ENCODE measurements at places on chromosomes 3 and 15.

DNA sequence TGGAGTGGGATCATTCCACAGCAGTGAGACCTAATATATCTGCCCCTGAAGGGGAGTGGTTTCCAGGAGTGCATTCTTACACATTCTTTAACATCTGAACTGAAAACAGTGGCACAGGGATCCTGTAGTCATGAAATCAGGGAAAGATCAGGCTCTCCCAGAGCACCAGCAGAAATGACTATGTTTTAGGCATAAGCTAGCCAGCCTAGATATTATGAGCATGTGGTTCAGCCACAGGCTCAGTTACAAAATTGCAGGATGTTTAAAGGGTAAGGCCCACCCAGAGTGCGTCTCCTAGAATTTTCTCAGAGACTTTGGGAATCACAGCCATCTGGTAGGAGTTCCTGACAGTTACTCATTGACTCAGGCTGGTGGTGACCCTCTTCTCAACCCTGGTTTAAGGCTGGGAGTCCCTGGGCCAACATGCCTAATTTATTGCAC, 20.9 kb downstream of the FSTL1 start:
- DNase-seq: no peak

GRCh38 chr3:138935863-138936740, 10.8 kb downstream of the FOXL2 start:
- peak; percentile 59 for DNase-seq

DNA sequence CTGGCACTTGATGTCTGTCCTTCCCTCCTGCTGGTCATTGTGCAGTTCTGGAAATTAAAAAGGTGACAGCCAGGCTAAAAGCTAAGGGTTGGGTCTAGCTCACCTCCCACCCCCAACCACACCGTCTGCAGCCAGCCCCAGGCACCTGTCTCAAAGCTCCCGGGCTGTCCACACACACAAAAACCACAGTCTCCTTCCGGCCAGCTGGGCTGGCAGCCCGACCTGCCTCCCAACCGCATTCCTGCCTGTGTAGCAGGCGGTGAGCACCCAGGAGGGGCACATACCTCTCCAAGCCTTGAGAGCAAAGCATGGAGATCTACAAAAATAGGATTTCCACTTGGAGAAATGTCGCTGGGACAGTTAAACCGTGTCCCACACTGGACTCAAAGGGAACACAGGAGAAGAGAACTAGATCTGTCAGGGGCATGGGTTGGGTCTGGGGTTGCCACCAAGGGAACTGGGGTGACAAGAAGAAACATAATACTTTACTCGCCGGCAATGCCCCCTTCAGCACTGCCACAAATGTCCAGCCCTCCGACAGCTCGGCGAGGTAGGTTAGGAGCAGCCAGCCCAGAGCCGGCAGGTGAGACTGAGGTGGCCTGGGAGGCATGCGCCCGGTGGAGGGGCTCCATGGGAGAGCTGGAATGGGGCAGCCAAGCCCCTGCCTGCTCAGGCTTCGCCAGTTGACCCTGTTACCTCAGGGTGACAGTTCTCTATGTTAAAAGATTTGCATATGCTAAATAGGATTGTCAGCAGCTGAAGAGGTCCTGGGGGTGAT, 52.2 kb downstream of the EXOG start:
- no peak for DNase-seq

DNA sequence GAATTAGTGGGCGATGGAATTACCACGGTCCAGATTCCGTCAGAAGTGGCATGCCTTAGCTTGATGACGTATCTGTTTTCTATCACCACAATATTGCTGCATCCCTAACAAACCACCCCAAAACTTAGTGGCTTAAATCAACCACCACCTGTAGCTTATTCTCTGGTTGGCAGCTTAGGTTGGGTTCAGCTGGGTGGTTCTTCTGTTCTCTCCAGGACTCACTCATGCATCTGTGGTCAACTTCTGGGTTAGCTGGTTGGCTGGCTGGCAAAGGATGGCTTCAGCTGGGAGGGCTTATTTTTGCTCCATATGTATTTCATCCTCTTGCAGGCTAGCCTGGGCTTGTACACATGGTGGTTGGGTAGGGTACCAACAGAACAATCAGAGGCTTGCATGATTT, 288.8 kb upstream of the LRRFIP2 start:
- DNase-seq: no peak

- DNase-seq: no peak
Observed at GRCh38 chr15:98794748-98795147, 146.4 kb downstream of the IGF1R start.

GRCh38 chr3:64676831-64677230, 11.0 kb downstream of the ADAMTS9 start:
- no peak for DNase-seq

GRCh38 chr3:124516333-124516732, 213.9 kb upstream of the UMPS start:
- no peak for DNase-seq

- DNase-seq: no peak
Observed at GRCh38 chr15:79136434-79137046, 46.0 kb upstream of the RASGRF1 start.

DNA sequence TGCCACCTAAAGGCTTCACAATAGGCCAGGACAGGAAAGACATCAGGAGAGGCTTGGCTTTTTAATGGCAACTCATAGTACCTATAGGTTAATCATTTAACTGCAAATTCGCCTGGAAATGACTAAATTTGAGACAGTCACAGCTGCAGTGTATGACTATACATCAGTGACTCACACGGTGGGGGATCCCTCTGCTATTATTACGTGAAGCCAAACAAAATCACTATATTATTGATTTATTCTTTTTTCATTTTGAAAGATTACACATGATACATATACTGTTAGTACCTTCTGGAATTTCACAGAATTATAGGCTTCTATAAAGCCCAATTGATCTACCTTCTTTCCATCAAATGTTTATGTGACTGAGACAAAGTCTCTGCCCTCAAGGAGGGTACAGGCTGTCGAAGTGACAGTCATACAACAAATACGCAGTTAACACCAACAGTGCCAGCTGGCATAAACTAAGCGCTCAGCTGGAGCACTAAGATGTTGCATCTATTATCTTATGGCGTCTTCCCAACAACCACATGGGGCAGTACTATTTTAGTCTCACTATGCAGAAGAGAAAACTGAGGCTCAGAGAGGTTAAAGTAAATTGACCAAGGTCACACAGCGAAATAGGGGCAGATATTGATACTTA, 82.0 kb upstream of the LMOD3 start:
- peak; percentile 58 for DNase-seq

GRCh38 chr3:195467641-195468390, 25.0 kb upstream of the ACAP2 start:
- DNase-seq: no peak

DNA sequence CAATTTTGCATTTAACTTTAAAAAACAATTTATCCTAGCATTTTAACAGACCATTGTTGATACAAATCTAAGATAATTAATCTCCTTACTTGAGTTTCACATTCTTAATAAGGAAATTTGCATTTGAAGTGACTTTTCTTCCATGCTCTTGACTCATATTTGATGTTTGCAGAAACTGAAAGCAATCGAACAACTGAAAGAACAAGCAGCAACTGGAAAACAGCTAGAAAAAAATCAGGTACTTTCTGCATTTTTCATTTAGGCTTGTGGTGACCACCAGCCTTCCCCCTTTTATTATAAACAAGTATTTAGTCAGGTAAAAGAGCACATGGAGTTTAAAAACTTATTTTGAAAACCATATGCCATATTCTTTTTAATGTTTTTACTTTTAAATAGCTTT, 20.1 kb upstream of the SELENOT start:
- DNase-seq: no peak

DNA sequence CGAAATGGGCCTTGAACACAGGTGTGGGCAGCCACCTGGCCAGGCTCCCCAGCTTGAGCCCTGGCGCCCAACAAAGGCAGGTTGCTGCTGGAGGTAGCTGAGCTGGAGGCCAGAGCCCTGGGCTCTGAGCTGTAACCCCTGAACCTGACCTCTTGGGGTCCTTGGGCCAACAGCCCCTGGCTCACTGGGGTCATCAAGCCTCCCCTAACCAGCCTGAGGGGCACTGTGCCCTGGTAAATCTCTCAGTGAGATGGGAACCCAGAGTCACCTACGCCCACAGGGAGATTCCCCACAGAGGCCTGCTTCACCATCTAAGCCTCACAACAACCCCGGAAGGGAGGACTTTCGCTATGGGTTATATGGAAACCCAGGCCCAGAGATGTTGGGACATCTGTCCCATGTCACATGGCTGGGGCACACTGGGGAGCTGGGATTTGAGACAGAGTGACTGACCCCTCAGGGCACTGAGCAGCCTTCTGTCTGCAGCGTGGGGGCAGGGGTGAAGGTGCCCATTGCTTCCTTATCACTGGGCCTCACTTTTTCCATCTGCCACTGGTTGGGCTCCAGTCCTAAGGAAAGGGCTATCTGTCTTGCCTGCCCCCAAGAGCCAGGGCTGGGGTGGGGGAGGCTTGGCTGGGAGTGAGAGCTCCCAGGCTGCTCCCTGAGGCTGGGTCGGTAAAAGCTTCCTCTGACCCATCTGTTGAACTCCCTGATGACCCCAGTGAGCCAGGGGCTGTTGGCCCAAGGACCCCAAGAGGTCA, 59.1 kb downstream of the IQSEC1 start:
- DNase-seq: no peak

- no peak for DNase-seq
Observed at GRCh38 chr15:70772402-70772801, 9.0 kb upstream of the UACA start.

DNA sequence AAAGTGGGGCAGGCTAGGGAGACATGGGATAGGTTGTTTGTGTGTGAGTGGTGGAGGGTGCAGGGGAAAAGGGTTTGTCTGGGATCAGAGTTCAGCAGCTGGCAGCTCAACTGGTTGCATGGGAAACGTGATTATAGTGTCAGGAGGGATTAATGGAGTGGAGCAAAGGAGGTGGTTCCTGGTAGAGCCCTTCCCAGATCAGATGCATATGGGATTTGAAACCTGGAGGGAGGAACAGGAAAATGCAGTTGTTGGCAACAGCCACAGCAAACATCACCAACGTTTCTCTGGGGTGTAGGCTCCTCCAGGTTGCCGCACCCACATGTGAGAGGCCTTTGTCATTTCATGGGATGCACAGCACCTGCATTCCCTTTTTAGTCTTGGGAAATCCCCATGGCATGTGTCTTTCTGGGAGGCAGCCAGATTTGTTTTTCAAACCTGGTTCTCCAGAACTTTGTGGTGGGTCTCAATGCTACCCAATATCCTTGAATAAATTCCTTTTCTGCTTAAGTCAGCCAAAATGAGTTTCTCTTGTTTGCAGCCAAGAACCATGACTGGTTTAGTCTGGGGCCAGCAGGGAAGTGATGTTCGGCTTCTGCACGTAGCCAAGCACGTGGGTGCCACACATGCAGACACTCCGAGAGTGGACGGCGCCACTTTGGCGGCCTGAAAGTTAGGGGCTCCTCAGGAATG, 61.3 kb downstream of the BDH1 start:
- no peak for DNase-seq

GRCh38 chr15:64599716-64600115, 139.3 kb downstream of the ZNF609 start:
- DNase-seq: peak; percentile 59

DNA sequence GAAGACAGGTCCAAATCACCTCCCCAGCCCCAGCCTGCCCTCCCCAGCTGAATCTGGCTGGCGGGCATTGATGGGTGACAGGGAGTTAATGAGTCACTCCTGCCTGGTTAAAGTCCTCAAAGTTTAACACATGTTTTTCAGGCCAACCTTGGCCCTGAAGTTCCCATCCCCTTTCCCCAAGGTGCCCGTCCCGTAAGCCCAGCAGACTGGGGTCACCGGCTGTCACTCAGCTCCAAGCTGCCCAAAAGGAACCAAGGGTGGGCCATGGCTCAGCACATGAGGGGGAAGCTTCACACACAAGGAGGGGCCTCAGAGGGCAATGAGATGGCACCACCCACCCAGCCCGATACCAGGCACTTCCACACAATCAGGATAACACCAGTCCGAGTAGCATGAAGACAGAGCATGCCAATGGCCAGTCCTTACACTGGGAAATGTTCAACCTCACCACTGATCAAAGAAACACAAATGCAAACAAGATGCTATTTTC, 10.2 kb upstream of the KLF15 start:
- no peak for DNase-seq

GRCh38 chr3:30181581-30181980, 424.8 kb upstream of the TGFBR2 start:
- no peak for DNase-seq

DNA sequence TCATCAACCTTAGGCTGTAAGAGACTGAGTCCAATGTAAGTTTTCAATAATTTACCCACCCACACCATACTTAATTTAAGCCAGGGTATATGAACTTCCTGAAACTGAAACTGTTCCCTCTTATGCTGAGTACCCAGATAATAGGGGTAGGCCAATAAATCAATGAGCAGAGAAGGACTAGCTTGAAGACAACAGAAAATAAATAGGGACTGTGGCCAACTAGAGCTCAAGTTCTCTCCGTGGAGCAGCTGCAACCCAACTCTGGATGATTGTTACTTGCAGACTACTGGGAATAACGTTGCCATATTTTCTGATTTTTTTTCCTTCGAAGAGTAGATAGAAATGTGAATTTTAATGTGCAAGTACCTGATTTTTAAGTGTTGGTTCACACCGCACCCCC, 128.0 kb downstream of the ATG7 start:
- no peak for DNase-seq

DNA sequence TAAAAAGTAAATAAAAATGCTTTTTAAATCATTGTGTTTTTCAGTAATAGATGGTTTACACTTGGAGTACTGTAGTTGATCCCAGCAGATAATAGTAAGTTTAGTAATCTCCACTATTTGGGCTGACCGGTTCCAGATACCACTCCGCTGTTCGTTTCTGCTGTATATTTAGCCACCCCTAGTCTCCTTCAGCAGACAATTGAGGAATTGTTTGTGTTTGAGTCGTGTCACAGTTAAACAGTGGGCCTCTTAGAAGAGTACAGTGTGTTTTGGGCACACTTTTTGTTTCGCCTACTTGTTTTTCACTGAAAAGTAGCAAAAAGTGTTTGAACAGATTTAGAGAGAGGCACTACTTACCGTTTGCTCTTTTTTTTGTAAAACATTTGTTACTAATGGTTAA, 33.2 kb downstream of the PAK2 start:
- no peak for DNase-seq

- DNase-seq: no peak
Observed at GRCh38 chr3:188486126-188486525, 332.2 kb downstream of the LPP start.

- DNase-seq: peak; percentile 20
Observed at GRCh38 chr3:13524979-13525669, 23.8 kb upstream of the FBLN2 start.

Data from MCF 10A (cell line).